GM04504 (cell line): ENCODE measurements at places on chromosomes 4 and X.

GRCh38 chr4:40617872-40618271, 11.8 kb downstream of the RBM47 start:
- DNase-seq = no peak

DNA sequence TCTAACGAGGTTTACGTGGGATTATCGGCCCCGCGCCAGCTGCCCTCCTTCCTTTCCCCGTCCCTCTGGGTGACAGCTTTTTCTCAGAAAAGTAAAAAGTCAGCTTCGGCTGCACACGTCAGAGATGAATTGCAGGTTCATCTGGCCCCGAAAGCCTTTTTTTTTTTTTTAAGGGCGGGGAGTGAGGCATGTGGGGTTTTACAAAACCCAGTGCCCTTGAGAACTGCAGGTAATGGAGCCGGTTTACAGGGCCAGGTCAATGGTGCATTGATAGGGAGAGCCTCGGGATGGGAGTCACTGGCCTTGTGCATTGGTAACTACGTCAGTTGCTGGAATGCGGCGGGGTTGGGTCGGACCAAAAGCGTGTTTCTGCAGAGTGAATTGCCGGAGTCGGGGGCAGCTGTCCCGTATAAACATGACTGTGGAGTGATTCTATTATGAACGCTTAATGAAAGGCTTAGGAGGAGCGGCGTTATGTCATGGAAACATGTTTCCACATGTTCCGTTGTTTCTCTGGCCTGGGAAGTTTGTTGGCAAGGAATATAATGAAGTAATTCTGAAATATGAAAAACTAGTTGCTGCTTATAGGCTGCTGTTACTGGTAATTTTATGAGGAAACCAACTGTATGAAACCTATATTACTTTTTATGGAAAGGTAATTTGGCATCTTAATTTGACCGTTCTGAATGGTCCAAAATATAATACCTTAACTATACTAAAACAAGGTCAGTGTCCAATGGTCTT, 1.1 kb downstream of the HSPA4L start:
- DNase-seq = peak; percentile 9

- DNase-seq = no peak
Observed at GRCh38 chr4:57077550-57078343, 32.4 kb downstream of the IGFBP7 start.

DNA sequence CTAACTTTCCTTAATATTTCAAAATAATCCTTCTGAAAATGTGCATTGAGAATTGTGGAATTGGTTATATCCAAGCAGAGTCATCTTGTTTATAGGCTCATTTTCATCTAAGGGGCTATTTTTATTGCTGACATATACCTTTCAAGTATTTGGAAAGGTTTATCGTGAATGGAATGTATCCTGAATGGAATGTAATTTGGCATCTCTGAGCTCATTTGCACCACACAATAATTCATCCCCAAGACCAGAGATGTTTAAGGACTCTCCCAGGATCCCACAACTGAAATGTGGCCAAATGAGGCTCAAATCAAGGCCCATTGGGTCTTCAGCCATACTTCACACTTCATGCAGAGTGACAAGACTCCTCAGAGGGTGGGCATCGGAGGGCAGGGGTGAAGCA, 7.5 kb upstream of the SETD7 start:
- DNase-seq = no peak

DNA sequence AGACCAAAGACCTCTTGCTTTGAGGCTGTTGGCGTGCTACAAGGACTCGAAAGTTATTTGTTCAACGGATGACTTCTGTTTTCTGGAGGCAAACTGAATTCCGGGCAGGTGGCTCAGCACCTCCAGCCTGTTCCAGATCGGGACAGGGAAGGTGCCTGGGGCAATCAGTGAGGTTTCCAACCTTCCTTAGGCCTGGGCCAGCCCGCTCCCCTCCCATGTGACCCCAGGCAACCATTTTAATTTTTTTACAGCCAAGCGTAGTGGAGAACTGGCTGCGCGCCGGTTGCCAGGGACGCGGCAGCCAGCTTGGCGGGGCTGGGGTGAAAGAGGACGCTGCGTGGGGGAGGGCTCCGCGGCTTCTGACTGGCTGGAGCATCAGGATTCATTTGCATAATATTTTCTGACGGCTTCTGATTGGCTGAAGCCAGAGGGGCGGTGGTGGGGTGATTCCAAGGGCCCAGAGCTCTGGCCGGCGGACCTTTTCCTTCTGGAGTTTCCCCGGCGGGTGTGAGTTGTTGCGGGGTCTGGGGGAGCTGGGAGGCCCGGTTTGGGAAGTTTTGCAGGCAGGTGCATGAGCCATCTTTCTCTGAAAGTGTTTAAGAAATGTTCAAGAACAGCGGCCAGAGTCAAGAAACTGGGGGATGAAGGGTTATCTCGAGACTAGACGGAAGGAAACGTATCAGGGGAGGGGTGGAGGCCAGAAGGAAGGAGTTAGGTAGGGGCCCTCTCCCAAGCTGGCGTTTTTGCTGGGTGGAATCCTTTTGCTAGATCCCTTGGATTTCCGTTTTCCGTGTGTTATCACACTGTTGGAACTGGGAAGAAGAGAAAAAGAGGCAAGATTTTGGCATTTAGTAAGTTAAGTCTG, at the start of gene MID1IP1:
Gene MID1IP1 (plus strand): TSS at position 479 of the 865 bp plus-strand sequence. CDS start 3,488 bp downstream, outside the sequence.
- peak; percentile 73 for DNase-seq

DNA sequence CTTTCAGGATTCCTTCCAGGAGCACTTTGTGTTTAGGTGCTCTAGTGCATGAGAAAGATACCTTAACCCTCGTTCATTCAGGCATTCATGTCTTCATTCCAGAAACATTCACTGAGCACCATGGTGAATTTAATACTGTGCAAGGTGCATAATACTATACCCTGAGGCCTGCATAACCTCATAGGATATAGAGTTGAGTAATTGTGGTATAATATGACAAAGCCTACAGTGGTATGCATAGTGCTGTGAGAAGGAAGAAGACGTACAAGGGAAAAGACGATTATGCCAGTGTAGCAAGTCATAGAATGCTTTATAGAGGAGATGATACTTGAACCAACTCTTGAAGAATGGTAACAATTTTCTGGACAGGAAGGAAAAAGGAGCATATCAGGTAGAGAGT, 34.3 kb downstream of the MTM1 start:
- no peak for DNase-seq

DNA sequence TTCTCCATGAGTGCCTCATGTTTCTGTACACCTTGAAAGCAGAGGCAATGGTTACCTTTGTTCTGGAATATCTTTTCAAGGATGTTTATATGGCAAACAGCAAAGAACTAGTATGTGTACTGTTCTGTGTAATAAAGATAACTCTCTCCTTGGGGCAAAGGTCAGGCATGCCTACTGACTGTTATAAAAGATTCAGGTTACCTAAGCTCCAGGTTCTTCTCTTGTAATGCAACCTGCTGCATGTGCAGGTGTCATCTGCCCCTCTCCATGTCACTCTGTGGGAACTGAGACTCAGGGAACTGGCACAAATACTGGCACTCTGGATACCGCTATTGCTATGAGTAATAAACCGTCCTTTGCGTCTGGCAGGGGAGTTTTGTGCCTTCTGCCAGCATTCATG, 5.4 kb upstream of the TRPC3 start:
- no peak for DNase-seq

- DNase-seq = no peak
Observed at GRCh38 chr4:74217365-74217764, 59.4 kb downstream of the MTHFD2L start.

DNA sequence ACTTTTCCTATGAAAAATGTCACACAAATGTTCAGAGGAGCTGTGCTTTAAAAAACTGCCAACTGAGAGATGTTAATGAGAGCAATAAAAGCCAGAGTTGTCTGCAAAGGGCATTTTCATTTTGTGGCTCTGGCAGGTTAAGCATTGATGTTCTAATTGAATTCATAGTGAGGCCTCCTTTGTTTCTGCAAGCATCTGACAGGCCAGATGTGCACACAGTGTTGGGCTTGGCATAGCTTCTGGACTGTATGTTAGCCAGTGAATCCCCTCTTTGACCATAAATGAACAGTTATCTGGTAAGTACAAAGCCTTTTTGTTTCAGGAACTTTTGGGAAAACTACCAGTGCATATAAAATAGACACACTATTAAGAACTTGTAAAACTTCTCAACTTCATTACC, 81.9 kb downstream of the JADE3 start:
- DNase-seq = no peak
